Effector memory CD4-positive, alpha-beta T cell (primary cell): ENCODE measurements at places on chromosomes 2 and 18.

- no peak for DNase-seq
Measured at GRCh38 chr2:102660574-102660973, 41.2 kb downstream of the SLC9A2 start.

DNA sequence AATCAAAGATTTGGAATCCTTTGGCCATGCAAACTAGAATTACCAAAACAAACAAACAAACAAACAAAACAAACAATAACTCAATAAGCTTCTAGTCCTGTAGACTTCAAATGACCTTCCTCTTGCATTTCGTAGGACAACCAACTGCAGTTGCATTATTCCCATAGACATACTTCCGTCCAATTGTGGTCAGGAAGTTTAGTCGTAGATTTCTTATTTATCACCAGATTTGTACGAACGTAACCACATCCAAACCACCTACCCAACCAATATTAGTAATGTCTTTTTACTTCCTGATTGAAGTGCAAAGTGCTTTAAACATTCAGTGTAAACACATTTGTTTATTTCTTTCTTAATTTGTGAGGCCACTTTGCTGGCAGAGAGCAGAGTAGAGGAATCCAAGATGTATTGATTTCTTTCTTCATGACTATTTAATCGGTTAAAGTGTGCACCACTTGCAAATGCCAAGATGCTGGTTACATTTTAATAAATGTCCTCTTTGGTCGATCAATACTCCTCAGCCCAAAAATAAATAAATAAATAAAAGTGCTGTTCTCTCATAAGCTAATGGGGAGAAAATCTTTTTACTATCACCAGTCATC is 1745.6 kb upstream of the CELF4 start:
- no peak for DNase-seq

DNA sequence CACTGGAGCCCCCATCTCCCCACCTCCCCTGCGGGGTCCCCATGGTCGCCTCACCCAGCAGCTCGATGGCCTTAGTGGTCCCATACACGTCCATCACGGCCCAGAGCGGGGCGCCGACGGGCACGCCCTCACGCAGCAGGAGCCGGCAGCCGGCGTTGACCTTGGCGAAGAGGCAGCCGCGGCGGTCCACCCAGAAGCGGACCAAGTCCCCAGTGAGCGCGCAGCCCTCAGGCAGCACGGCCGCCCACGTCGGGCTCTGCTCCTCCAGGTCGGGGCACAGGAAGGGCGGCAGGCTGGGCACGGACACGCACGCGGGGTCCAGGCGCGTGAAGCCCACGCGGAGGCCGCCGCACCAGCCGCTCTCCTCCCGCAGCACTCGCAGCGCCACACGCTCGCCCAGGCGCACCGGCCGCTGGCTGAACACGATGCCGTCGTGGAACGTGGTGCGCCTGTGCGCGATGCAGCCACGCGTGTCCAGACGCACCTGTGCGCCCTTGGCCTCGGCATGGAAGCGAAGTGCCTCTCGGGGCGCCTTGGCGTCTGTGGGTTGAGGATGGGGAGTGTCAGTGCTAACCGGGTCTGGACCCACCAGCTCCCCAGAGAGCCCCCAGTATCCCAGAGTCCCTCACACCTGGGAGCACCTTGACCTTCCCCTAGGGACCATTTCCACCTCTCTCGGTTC is 4.6 kb downstream of the NEURL3 start:
- DNase-seq: no peak

DNA sequence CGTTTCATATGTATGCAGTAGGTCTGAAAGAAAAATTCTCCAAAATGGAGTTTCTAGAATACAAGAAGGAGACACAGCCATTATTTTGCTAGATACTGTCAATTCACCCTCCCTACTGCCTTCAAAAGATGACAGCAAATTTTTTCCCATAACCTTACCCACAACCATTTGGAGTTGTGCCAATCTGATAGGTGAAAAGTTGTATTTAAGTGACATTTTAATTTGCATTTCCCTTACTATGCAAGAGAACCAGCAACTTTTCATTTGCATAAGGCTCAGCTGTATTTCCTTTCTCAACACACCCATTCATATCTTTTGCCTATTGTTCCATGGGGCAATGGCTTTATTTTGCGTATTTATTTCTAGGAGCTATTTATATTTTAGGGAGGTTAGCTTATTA is 31.4 kb upstream of the IL18RAP start:
- no peak for DNase-seq

DNA sequence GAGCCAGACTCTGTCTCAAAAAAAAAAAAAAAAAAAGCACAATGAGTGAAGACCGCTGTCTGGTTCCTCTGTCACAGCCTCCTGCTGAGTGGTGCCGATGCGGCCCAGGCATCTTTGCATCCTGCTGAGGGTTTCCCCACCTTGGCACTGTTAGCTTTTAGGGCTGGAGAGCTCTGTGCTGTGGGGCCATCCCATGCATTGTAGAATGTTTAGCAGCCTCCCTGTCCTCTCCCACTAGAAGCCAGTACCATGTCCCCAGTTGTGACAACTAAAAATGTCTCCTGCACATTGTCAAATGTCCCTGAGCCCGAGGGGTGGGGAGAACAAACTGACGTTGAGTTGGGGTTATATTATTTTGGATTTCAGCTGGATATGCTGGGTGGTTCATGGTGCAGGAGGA is 7.9 kb upstream of the COLEC11 start:
- DNase-seq: no peak

- DNase-seq: no peak
Measured at GRCh38 chr2:229372207-229372606, 101.1 kb upstream of the PID1 start.

GRCh38 chr2:96802721-96803120 is 13.3 kb upstream of the CNNM3 start:
- DNase-seq: no peak

DNA sequence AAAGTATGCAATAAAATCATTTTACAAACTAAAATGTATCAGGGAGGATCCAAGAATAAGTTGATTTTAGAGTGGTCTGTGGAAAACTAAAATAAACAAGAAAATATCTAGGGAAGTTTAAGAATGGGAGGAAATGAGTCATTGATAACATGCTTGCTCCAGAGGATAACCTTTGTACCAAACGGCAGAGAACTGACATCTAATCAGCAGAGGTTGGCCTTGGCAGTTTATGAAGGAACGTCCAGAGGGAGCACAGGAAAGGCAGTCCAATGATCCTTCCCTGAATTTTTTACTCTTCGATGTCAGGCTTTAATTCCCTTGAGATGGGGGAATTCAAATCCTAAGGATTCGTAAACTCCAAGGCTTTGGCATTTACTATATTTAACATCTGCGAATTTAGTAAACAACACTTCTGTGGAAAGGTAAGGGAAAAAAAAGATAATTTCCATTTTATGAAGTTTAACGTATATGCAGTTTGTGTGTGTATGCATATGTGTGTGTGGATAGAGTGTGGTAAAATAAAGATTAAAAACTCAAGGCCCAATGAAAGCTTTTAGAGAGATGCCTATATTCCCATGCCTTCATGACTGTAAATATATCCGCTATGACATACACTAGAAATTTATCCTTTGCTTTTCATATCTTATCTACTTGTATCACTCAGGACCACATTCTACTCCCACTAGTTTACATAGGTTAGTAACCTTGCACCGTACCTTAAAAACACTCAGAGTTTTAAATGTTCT is 8.7 kb upstream of the INPP1 start:
- no peak for DNase-seq

- no peak for DNase-seq
Measured at GRCh38 chr18:28684746-28685355, 507.9 kb upstream of the CDH2 start.

DNA sequence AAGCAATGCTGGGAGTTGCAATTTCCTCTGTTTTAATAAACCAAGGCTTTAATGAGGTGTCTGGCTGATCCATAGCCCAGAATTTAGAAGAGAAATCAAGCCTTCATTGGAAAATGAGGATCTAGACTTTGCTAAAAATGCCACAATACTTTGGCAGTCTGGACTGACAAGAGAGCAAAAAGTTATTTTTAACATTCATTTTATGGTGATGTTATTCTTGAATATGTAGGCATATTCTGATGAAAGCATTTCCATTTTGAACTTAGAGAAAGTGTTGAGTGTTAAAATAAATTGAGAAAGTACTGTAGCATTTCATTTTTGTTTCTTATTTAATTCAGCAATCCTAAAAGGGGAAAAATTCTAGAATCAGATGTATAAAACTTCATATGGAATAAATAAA is 151.8 kb upstream of the HNMT start:
- DNase-seq: no peak

DNA sequence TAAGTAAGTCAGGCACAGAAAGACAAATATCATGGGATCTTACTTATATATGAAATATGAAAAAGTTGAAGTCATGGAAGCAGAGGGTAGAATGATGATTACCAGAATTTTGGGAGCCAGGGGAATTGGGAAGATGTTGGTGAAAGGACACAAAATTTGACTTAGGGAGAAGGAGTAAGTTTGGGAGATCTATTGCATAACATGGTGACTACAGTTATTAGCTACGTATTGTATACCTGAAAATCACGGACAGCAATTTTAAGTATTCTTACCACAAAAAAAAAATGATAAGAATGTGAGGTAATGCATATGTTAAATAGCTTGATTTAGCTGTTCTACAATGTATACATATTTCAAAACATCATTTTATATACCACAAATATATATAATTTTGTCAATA is 94.2 kb upstream of the COL5A2 start:
- DNase-seq: no peak

GRCh38 chr2:19297716-19298115 is 60.7 kb downstream of the OSR1 start:
- DNase-seq: no peak

- no peak for DNase-seq
Measured at GRCh38 chr2:127138281-127138680, 31.3 kb upstream of the BIN1 start.

DNA sequence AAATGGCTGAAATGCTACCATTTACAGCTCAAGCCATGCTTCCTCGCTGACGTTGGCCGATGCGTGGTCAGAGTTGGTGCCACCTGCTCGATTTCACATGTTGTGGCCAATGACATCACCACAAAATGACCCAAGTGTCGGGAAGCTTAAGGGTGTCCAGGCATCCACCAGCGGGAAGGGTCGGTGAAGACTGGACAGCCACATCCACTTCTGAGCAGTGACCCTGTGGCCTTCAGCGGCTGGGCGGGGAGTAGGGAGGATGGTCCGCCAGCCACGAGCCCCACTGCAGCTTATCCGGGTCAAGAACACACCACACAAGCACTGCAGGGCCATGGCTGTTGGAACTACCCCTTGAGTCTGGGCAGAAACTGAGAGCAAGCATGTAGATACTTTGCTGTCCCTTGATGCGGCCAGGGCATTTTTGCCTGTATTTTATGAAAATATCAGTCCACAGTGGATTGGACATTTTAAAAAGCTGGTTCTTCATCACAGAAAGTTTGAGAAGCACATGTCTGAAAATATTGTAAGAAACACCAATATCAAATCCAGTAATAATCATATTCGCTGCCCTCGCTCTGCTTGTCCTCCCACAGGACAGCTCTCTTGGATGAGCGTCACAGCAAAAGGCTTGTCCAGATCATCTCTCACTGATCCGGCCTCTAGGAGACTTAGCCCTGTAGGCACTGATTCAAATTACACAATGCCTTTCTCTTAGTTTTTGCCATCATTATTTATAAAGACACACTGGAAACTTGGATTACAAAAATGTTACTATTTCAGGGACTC is 174.0 kb downstream of the TWIST2 start:
- no peak for DNase-seq

DNA sequence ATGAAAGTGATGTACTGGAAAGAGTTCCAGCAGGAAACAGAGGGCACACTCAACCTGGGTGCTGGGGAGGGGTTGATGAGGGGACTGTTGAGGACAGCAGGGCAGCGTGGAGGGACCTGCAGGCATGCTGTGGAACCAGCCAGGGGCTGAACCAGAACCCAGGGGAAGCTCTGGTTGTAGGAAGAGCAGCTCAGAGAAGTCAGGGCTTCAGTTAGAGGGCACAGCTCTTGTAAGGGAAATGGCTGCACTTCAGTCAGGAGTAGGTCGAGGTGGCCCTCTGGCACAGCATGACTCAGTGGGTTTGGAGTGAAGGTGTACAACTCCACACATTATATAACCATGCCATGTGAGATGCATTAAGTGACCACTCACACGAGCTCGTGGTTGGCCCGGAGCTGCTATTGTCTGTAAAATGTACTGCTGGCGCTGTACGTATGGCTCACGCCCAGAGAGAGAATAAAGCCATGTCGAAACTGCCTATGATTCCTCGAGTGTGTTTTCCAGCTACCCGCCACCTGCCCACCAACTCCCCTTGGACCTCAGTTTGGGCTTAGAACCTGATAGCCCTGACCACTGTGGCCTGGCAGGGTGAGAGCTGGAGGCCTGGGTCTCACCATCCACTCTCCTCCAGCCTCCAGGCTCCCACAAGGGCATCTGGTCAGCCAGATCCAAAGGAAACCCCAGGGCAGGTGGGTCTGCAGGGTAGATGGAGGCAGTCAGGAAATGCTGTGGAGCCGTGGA is 136.5 kb upstream of the HS6ST1 start:
- DNase-seq: no peak

GRCh38 chr2:150008901-150009300 is 421.3 kb upstream of the MMADHC start:
- DNase-seq: no peak

DNA sequence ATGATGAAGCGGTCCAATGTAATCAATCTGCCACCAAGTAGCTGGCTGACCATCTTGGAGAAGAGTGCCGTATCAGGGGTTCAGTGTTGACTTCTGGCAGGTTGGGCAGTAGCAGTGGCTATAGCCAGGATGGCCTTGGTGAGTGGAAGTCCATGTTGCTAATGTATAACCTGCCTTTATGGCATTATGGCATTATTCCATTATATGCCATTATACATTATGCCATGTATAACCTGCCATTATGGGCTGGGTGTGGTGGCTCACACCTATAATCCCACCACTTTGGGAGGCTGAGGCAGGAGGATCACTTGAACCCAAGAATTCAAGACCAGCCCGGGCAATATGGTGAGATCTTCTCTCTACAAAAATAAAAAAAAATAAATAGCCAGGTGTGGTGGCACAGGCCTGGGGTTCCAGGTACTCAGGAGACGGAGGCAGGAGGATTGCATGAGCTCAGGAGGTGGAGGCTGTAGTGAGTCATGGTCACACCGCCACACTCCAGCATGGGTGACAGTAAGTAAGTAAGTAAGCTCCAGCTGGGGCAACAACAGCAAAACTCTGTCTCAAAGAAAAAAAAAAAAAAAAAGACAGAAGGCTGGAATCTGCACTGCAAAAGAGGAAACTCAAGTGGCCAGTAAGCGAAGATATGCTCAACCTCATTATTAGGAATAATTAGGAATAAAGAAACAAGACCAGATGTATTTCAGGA is 24.4 kb upstream of the EMILIN2 start:
- no peak for DNase-seq

- no peak for DNase-seq
Measured at GRCh38 chr2:126878601-126879000, 20.1 kb upstream of the TEX51 start.

DNA sequence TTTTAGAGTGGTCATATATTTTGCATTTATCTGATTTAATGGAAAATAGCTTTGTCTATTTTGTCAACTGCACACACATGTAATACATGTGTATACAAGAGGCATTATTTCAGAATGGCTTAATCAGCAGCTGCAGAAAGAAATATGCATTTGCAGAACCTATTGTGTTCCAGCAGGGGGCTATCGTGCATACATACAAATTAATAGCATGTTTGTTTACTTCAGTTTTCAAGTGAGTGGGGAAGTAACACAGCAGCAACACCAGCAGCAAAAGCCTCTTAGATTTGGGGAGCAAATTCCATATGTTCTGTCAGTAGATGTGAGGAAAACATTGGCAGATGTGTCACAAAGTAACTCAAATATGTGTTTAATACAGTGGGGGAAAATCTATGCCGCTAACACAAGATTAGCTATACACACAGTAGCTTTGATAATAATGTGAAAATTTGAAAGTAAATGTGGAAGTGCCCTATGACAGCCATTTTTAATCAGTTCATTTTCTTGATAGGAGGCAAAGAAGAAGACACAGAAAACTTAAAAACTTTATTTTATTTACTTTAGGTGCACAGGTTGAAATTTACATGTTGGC is 218.1 kb downstream of the WDR7 start:
- DNase-seq: no peak
